Kidney glomerular epithelial cell (primary cell): ENCODE measurements at places on chromosomes 16 and 17.

GRCh38 chr17:1422885-1423284, 22.9 kb upstream of the YWHAE start:
- DNase-seq = peak; percentile 94

DNA sequence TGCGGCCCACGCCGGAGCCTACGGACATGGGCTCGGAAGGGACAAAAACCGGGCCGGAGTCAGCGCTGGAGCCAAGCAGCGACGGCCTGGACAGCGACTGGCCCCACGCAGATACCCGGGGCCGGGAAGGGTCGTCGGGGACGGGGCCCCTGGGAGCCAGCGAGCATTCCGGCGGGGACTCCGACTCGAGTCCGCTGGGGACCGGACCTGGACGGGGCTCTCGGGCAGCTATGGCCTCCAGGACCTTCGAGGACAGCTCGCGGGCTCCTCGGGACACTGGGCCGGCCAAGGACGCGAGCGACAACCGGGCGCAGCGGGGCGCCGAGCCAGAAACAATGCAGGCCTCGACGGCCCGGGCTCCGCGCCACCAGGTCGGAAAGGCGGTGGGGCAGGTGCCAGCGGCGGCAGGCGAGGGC, 1.0 kb downstream of the MYO15B start:
- no peak for DNase-seq

- no peak for DNase-seq
Measured at GRCh38 chr17:2400474-2400866, 390 bp downstream of the MNT start.

DNA sequence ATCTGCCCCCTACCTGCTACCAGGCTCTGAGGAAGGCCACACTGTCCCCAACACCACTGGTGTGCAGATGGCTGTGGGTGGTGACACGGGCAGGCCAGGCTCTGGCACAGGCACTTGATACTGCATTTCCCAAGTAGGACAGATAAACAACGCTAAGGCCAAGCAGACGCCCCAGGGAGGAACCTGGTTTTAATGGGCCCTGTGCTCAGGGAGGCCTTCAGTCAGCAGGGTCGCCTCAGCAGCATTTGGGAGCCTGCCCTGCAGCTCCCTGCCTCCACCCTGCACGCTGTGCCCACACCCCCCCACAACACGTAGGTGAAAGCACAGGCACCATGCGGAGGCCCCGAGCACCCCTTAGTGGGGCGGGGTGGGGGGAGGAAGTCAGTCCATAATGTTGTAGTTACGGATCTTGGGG, 3.3 kb upstream of the FASN start:
- DNase-seq = no peak

DNA sequence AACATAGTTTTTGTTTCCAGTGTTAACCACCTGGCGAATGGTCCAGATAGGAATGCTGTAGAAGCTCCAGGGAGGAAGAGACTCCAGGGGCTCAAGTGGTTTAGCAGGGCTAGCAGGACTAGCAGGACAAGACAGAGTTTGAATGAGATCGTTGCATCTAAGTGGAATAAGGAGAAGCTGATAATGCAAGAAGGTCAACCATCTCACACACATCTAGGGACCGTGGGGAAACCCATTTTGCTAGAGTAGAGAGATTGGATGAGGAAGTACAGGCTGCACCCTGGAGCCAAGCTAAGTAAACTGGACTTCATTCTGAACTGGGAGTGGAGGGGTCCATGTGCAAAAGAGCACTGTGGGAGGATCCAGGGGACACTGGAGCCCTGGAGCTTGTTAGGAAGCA, 86.1 kb upstream of the HSBP1 start:
- DNase-seq = no peak

DNA sequence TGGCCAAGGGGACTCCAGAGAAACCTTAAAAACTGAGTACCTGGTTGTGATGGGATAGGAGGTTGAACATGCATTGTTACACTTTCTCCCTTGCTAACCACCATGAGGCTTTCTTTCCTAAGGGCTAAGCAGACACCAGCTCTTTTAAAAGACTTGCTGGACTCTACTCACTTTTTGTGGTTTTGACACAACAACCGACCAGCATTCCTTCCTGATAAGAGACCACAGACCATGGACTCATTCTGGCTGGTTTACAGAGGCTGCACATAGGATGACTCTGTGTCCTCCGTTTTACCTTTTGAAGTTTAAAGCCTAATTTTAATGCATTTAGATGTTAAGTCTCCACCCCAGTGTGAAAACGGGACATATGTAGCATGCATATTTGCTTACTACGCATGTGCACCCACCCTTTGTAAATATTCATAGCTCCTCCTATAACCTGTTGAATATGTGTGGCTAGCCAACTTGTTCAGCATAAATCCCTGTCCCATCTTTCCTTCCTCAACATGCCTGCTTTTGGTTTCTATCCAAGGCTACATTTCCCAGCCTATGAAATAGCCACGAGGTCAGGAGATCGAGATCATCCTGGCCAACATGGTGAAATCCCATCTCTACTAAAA, 475.9 kb downstream of the GRIN2A start:
- DNase-seq = peak; percentile 46

DNA sequence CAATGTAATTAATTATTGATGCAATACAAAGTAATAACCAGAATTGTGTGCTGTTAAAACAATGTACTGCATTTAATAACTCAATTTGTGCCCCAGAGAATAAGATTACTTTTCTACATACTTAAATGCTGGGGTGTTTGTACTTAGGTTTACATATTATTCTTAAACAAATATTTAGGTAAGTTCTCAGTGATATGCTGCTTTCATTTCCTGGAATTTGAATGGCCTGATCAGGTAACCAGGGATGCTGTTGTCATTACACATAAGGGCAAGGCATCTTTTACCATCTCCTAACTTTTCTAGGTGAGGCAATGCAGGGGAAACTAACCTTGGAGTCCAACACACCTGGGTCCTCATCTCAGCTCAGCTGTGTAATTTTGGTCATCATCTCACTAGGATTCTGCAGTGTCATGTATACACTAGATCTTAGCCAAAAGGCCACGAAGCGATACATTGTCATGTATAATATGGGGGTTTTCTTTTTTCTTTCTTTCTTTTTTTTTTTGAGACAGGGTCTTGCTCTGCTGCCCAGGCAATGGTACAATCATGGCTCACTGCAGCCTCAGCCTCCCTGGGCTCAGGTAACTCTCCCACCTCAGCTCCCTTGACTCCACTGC, 45.2 kb downstream of the MYO1D start:
- no peak for DNase-seq

DNA sequence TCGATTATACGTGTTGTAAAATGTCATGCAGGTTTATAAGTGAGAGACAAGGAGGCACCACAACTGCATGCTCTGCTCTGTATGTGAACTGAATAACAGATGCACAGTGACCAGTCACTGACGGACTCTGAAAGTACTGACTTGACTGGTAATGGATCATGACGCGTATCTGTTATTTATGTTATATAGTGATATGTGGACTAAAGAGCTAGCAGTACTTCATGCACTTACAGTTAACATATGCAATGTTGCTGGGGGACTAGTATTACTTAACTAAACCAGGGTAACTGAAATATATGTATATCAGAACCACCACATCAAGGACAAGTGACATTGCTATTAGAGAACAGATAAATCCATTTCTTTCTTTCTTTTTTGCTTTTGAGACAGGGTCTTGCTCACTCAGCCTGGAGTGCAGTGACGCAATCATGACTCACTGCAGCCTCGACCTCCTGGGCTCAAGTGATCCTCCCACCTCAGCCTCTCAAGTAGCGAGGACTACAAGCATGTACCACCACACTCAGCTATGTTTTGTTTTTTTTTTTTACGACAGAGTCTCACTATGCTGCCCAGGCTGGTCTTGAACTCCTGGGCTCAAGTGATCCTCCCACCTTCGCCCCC, 17.2 kb downstream of the COIL start:
- no peak for DNase-seq

GRCh38 chr16:59864981-59865666, 1131.0 kb upstream of the GOT2 start:
- no peak for DNase-seq

DNA sequence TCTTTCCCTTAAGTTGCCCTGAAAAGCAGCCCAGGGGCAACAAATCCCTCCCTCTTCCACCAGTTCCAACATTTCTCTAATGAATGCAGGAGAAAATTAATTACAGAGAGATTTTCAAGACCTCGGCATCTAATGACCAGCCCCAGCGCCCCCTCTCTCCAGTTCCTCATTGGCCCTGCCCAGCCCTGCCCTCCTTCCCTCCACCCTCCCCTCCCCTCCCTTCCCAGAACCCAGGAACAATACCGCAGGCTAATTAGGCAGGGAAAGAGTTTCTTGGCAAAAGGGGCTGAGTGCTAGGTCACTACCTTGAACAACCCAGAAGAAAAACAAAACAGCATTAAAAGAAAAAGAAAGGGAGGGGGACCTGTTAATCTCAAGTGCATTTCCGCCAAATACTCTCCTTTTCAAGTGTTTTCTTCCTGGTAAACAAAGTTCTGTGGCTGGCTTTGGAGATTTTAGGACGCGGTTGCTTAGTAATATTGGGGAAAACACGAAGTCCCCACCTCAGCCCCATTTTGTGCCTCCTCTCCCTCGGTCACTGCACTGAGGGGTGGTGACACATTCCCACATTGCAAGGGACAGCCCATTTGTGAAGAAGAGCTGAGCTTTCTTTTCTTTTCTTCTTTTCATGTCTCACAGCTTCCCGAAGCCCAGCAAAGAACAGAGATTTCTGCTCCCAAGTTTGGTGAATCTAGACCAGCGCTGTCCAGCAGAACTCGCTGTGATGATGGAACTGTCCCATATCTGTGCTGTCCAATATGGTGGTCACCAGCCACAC, 215.4 kb downstream of the SOX9 start:
- DNase-seq = no peak
